ENCODE measurements at places on chromosomes 16 and 17. TPM values are rescaled to one million over a fixed set of nuclear protein-coding genes. Genes with fewer than 3 reads are reported as not detected.

PPM1E gene
- total RNA-seq, result 0.54 TPM

CLUH gene
- 80.4 TPM for total RNA-seq

ARSG gene
- 5.0 TPM for total RNA-seq

PRSS21 gene
- 16.4 TPM for total RNA-seq

GAS2L2 gene
- 0.23 TPM for total RNA-seq

ZPBP2 gene
- total RNA-seq, result not detected

AGRP gene
- not detected for total RNA-seq

NGFR gene
- total RNA-seq, result 0.26 TPM

CLEC18C gene
- total RNA-seq, result 0.21 TPM

CRYM gene
- total RNA-seq, result 1.6 TPM

CCDC78 gene
- 6.0 TPM for total RNA-seq

GALR2 gene
- total RNA-seq, result not detected

KRTAP4-1 gene
- not detected for total RNA-seq

PERCC1 gene
- not detected for total RNA-seq

PYY gene
- not detected for total RNA-seq
